ENCODE measurements at places on chromosomes 16 and 17.

- DNase-seq, result no peak
These were observed 1084.9 kb upstream of the RBFOX1 start for GRCh38 chr16:6247775-6248174.

DNA sequence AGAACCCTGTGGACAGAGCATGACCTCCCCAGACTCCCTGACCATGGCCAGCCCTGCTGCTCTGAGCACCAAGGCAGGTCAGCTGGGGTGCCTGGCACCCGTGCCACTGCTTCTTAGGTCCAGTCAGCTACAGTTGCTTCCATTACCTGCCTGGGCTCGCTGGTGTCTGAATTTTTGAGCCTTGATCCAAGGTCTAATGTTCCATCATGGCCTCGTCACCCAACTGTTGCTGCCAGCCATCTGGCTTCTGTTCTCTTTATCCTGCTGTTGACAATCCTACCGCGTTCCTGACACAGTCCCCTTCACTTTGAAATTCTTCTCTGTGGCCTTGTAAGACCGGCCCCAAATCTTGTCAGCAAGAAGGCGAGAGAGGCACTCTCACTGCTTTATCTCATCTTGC, 16.7 kb downstream of the GLYR1 start:
- DNase-seq, result no peak

DNA sequence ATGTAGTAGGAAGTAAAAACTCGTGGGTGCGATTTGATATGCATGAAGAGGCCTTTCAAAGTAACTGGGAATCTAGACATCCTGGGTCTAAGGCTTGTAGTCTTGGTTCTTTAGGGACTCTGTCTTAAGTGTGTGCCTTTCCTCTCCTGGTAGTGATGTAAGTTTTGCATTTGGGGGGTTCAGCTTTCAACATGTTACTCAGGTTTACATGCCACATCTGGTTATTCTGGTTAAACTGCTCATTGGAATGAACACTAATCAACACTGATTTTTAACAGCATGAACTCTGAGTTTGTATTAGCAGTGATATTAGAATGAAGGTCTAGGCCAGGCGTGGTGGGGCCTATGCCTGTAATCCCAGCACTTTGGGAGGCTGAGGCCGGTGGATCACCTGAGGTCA, 15.1 kb downstream of the PGS1 start:
- DNase-seq, result no peak

- no peak for DNase-seq
These were observed 9.2 kb upstream of the UBALD2 start for GRCh38 chr17:76255801-76256429.

- DNase-seq, result no peak
These were observed 32.9 kb downstream of the KATNIP start for GRCh38 chr16:27582883-27583282.

GRCh38 chr17:31378638-31379037, 12.8 kb upstream of the RAB11FIP4 start:
- DNase-seq, result no peak

GRCh38 chr17:32504166-32504990, 17.6 kb downstream of the CDK5R1 start:
- no peak for DNase-seq

- peak; percentile 32 for DNase-seq
These were observed 8.7 kb downstream of the C16orf87 start for GRCh38 chr16:46822270-46822669.

GRCh38 chr16:86388976-86389375, 121.4 kb upstream of the FOXF1 start:
- no peak for DNase-seq

DNA sequence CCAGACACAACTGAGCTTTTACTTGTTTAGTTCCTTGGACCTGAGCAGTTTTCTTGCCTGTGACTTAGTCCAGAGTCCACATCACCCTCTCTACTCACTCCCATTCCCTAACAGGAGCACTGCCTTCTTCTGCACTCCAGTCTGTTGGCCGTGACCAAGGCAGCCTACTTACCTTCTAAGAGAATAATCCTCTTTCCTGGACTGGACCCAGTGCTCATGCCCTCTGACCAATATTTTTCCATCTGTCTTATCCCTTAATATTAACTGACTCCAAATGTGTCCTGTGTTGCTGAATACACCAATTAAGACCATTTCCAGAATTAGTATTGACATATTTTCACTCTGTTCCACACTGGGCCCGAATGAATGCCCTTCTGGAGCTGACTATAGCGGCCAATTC, 681.0 kb upstream of the KIF2B start:
- DNase-seq, result no peak

- DNase-seq, result no peak
These were observed 36.3 kb upstream of the BCAR1 start for GRCh38 chr16:75287708-75288107.

- no peak for DNase-seq
These were observed 36.9 kb upstream of the TRAP1 start for GRCh38 chr16:3754081-3754703.

GRCh38 chr17:48113201-48113676, 5.7 kb downstream of the SNX11 start:
- DNase-seq, result peak; percentile 33

GRCh38 chr17:38702166-38702915, 2.7 kb upstream of the MLLT6 start:
- peak; percentile 78 for DNase-seq

DNA sequence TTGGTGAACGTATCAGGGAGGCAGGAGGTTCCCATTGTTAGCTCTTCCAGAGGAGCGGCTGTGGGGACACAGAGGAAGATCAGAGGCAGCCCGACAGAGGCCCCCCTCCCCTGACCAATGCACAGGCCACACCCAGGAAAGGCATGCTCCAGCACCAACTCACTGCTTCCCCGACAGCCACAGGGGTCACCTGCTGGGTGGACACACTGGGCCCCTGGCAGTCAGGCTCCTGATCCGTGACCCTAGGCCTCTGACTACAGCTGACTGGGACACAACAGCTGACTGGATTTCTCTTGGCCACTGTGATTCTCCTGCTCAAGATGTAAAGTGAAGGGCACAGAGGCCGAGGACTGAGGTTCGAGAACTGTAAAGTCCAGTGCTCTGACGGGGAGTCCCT, 63.5 kb downstream of the IL21R start:
- no peak for DNase-seq

DNA sequence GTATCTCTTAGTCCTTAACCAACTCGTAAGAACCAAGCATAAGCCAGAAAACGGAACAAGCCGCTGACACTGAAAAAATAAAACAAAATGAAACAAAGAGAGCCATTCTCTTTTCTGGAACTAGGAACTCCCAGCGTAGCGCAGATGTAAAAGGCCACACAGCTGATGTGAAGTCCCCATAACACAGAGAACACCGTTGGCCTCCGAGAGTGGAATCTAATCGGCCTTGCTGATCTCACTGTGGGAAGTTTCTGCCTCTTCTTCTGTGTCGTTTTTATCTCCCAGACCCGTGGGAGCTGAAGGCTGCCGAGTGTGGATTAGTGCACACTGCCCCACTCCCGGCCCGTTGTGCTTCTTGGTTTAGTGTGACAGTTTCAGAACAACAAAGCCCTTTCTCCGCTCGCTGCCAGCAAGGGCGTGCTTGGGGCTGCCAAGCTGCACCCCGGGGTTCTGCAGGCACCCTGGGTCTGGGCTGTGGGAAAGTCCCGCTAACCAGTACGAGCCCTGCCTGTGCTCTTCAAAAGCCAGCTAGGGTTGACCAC, 21.7 kb downstream of the TTYH2 start:
- no peak for DNase-seq

- DNase-seq, result no peak
These were observed 135.6 kb downstream of the MSI2 start for GRCh38 chr17:57391857-57392471.

DNA sequence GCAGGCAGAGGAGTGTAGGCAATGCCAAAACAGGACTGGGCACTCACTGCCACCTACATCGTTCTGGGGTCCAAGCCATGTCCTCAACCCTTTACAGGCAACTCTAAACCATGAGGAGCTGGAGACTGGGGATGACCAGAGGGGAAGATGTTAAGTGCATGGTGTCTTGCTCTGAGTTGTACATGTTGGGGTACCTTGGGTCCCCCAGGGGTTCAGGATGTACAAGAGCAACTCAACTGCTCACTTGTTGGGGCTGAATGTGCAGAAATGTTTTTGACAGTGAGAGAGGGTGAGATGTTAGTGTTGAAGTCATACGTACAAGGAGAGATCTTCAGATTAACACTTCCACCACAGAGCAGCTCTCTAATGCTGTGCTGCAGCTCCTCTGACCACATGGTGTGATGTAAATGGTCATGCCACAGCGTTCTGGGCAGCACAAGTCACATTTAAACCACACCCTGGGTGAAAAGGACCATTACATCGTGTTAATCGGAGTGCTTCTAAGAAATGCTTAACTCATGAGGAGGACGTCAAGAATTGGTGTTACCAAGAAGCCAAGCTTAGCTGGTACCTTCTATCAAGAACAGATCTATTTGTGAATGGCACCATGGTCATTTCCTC, 2.4 kb downstream of the CCL18 start:
- DNase-seq, result no peak

DNA sequence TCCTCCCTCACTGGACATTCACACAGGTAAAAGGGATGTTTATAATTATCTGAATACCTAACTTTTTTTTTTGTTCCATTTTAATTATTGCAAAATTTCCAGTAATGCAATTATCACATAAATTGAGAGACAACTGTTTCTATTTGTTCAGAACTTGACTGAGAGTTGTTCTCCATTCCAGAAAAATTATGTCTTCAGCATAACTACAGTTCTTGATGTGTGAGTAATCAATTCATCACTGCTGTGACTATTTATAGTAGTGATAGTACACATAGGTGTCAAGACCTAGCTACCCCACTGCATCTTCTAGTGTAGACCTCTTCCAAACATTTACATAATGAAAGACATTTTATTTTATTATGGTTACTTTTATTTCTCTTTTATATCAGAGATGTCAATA, 5.8 kb upstream of the TNRC6A start:
- no peak for DNase-seq

DNA sequence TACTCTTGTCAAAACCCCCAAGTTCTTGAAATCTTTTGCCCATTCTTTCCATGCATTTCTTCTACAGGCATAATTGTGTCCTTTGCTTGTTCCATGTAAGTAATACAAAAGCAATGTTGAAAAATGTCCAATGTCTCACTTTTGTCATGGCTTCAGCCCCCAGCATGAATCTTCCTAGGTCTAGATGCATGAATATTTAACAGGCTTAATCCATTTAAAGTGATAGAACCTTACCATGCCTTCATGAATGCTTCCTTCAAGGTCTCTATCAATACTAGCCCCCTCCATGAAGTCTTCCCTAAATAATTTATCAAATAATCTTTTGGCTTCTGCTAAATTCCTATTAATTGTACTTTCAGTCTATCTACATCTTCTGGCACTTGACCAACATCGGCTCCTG, 46.1 kb upstream of the ANKFY1 start:
- DNase-seq, result no peak

DNA sequence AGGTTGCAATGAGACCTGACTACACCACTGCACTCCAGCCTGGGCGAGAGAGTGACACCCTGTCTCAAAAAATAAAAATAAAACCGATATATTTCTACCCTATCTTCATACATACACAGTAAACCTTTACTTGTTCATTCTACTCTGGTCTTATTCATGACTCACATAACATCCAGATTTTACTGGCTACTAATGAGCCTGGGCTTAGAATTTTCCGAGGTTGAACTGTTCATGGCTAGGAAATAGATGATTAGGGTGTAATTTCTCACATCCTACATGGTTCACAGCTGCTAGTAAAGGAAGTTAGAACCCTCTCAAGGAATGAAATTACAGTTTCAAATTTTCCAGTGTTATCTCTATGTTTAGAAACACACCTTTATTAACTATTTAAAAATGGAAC, 14.7 kb downstream of the GSPT1 start:
- no peak for DNase-seq

- no peak for DNase-seq
These were observed 25.6 kb downstream of the LRRC75A start for GRCh38 chr17:16466407-16466806.

GRCh38 chr17:20967776-20968175, 75.0 kb downstream of the USP22 start:
- DNase-seq, result no peak

- DNase-seq, result no peak
These were observed 113.6 kb downstream of the RAP1GAP2 start for GRCh38 chr17:2909846-2910234.

DNA sequence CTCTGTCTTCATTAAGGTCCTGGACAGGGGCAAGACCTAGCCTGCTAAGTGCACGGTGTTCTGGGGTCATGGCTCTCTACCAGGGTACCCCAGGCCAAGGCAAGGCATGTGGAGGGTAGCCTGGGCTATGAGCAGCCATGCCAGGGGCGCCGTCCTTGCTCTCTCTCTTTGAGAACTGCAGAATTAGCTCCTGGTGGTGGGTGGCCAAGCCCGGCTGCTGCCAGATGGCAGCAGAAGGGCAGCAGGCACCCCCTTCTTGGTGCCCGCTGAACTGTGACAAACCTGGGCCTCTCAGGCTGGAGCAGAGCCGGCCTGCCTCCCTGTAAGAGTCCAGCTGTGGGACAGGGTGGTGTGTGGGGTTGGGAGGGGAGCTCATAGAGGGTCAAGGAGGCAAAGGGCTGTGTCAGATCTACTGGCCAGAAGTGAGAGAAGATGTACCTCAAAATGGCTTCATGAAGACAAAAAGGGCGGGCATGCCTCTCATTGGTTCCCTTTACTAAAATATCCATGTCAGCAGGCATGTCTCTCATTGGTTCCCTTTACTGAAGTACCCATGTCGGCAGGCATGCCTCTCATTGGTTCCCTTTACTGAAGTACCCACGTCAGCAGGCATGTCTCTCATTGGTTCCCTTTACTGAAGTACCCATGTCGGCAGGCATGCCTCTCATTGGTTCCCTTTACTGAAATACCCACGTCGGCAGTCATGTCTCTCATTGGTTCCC, 81.7 kb upstream of the SDK2 start:
- DNase-seq, result no peak

DNA sequence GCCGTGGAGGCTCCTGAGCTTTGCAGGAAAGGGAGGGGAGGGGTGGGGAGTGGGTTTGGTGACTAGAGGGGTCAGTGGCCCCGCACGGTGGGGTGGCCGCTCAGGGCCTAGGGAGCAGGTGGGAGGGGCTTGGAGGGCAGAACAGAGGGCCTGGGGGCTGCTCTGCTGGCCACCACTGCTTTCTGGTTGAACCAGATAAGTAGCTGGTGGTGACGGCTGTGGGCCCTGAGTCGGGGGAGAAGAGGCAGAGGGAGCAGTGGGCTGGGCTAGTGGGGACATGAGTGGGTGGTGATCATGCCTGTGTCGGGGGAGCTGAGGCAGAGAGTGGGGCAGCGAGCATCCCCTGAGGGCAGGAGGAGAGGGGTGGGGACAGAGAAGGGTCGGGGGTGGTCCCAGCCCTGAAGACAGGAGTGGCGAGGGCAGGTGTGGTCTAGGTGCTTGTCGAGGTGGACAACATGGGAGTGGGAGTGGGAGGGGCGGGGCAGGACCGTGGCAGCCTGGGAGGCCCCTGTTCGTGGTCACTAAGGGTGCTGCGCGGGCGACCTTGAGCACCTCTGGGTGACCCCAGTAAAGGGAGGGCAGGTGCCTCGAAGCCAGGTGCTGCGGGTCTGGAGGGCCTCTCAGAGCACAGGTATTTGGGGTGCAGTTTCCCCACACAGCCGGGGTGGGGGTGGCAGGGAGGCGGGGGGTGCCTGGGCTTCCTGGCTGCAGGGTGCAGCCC, 6.3 kb upstream of the CD7 start:
- no peak for DNase-seq

All from activated naive CD4-positive, alpha-beta T cell treated with anti-CD3 and anti-CD28 coated beads, Interleukin-2, amount 50 U/mL, for 16 hours (primary cell).